ENCODE measurements at places on chromosomes 2 and 18. TPM values are rescaled to one million over a fixed set of nuclear protein-coding genes. Genes with fewer than 3 reads are reported as not detected.
A peak's percentile ranks its signal among the peaks of the same experiment; 100 is the strongest.

Gene NXPH2
- total RNA-seq: not detected

GRCh38 chr2:130372833-130373807, 17.3 kb downstream of the PTPN18 start:
- peak; percentile 83 for DNase-seq

Gene SERPINB4
- total RNA-seq: not detected

Gene NDC80
- 4.6 TPM for total RNA-seq

- DNase-seq: no peak
Observed at GRCh38 chr2:165369131-165369897, 100.2 kb upstream of the CSRNP3 start.

Gene KIAA2012
- total RNA-seq: not detected

Gene CD207
- total RNA-seq: 0.60 TPM

DNA sequence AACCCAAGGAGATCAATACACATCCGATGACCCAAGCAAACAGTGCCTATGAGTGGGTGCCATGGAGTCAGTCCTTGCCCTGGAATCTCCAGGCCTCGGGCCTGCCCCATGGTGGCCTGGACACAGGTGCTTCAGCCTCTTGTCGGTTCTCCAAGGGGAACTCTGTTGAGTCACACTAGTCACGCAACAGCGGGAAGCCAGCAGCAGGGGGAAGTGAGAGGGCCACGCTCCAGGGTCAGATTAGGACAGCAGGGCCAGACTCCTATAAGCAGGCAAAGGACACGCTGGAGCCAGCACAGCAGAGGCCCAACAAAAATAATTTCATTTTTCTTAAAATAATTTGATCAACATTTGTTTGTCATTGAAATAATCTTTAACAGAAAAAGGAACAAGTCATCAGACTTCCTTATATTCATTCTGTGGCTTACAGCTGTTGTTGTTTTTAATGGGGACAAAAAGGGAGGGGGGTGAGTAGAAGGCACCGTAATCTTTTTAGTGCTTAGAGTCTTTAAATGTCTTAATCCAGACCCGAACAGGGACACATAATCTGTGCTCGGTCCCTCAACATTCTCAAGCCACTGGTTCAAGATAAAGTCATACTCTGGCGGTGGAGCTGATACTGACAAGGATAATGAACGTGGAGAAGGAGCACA, 16.4 kb upstream of the ARMC9 start:
- DNase-seq: peak; percentile 91

Gene CLEC4F
- total RNA-seq: 2.6 TPM

DNA sequence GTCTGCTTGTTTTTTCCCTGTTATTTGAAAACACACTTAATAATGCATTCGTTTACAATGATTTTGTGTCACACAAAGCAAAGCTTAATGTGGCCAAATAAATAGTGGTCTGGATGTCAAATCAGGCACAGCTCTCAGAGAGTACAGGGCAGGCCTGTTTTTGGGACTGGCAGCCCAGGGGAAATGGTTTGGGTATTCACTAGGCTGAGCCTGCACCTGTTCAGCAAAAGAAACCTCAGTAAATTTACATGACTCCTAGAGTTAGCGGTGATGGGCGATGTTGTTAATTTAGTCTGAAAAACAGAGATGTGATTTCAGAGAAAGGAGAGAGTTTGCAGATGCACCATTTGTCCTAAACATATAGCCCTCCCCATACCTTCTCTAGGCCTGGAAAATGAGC, 197.1 kb downstream of the ALK start:
- no peak for DNase-seq

DNA sequence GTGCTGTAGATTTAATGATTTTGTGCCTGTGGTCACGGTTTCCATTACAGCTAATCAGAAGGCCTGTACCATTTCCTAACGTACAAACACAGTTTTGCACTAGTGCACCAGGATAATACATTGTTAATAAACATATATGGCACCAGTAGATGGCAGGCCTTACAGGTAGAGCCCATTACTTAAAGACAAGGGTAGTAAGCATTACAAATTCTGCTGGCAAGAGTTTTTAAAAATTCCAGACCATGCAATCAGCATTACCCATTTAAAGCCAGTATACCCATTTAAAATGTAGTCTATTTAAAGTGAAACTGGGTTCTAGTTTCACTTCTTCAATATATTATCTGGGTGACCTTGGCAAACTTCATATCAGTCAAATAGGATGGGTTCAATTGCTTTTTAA, 224.2 kb downstream of the NUP35 start:
- no peak for DNase-seq

GRCh38 chr2:170969872-170970496, 40.9 kb downstream of the GORASP2 start:
- DNase-seq: no peak

- no peak for DNase-seq
Observed at GRCh38 chr18:8735274-8735673, 29.9 kb downstream of the MTCL1 start.

Gene ACOXL
- 0.79 TPM for total RNA-seq

DNA sequence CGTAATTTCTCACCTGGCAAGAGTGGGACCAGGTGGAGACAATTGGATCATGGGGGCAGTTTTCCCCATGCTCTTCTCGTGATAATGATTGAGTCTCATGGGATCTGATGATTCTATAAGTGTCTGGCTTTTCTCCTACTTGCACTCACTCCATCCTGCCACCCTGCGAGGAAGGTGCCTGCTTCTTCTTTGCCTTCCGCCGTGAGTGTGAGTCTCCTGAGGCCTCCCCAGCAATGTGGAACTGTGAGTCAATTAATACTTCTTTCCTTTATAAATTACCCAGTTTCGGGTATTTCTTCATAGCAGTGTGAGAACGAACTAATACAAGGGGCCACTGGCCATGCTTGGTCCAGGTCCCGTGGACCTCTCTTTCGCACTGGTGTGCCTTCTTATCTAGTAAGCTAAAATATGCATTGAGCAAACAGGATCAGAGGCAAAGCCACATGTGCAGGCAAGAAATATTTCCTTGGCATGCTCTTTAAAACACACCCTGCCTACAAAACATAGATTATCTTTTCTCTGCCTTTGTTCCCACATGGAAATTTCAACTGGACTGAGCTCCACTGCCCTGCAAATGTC, 821.1 kb downstream of the TRIB2 start:
- DNase-seq: no peak

DNA sequence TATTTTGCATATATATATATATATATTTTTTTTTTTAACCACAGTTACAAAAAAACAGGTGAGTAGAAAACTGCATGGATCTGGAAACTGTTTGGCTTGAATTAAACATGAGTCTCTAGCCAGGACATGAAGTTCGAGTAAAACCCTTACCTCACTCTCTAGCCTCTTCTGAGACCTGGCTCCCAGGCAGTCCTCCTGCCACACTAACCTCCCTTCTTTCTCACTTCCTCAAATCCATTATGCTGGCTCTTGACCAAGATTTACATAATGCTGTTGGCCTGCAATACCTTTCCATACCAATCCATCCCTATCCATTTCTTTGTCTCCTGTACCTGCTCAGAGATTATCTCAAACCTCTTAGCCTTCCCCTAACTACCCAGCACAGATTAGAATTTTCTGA, 34.0 kb downstream of the PIGN start:
- no peak for DNase-seq

- DNase-seq: no peak
Observed at GRCh38 chr2:144239306-144239705, 280.6 kb downstream of the ZEB2 start.

DNA sequence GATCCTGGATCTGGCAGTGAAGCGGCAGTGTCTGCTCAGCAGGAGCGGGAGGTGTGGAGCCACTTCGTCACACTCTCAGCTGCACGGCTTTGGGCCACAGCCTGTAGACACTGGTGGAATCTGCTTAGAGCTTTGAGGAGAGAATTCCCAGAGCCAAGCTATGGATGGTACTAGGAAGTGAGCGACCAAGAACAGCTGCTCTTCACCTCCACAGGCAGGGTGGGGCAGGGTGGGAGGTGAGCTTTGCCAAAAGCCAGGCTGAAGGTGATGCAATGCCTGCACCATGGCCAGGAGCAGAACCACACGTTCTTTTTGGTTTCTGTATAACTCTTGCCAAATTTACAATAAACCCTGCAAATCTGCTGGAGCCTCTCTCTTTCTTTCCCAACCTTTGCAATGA, 226.1 kb downstream of the ANKRD30B start:
- DNase-seq: no peak

Gene AGXT
- total RNA-seq: 4.3 TPM

DNA sequence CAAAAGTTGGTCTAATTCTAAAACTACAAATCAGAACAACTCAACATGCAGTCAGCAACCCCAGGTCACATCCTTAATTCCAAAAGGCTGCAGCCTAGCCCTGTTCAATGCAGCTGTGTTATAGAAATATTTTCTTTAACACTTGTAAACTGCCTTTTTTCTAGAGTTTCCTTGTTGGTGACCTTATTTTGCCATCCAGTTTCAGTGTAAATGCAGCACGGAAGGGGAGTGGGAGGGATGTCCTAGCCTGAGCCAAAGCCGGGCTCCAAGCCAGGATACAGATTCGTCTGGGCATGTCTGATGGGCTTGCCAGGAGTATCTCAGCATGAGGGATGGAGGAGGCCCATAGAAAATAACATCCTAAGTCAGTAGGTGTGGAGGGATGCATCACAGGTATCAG, 17.7 kb upstream of the SP3 start:
- no peak for DNase-seq

Gene ITPRIPL1
- 6.6 TPM for total RNA-seq

Gene SOX11
- total RNA-seq: 0.36 TPM

- peak; percentile 94 for DNase-seq
Observed at GRCh38 chr2:224584785-224585210, 365 bp downstream of the CUL3 start.

Gene ADCYAP1
- 0.82 TPM for total RNA-seq

Gene ZNF512
- 40.8 TPM for total RNA-seq

All from spleen (tissue), 13 donors.